Karpas-422 (cell line): ENCODE measurements at places on chromosomes 4 and X.

- DNase-seq: no peak
Measured at GRCh38 chr4:94545296-94545695, 93.6 kb downstream of the PDLIM5 start.

DNA sequence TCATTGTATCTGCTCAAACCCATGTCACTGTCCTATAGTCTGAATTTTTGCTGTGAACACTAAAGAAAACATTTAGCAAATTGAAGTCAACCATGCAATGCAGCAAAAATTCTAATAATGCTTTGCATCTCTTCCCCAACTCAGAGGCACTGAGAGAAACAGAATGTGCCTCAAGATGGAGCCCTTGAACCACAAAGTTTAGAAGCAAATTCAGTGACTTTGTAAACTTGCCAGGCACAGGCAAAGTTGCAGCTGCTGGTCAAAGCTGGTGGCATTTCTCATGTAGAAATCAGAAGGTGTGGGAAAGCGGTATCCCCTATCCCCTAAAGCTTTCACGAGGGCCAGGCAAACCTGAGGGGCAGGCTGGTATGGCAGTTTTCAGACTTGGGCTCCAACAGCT is 121.7 kb upstream of the DIPK2B start:
- DNase-seq: peak; percentile 65

DNA sequence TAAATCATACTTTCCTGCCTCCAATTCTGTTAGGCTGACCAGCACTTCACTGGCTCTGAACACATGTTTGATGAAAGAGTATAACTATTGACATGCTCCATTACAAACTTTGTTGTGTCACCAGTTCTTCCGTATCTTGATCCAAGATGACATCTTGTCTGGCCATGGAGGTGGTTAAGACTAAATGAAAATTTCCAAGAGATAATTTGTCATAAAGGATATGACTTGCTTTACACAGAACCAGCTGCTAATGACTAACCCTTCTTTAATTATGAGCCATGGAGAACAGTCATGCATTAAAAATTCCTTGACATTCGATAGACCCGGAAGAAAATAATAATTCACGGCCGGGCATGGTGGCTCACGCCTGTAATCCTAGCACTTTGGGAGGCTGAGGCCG is 17.7 kb upstream of the N4BP2 start:
- no peak for DNase-seq

GRCh38 chrX:96798982-96799381 is 84.7 kb upstream of the RPA4 start:
- DNase-seq: no peak

DNA sequence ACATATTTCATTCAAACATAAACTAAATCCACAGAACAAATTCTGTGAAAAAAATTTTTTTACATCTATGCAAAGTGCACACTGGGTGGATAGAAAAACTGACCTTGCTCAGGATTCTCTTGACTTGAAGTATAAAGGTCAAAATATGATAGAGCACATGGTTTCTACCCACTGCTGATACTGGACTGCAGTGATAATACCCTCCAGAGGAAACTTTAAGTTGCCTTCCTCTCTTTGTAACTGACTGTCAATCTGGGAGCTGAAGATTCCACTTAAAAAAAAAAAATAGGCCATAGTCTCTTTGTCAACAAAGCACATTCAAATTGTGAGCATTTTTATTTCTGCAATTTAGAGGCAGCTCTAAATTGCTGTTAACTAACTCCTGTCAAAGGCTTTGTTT is 3.2 kb upstream of the AMMECR1 start:
- DNase-seq: no peak

GRCh38 chrX:154351183-154352011 is 23.0 kb downstream of the FLNA start:
- no peak for DNase-seq

- no peak for DNase-seq
Measured at GRCh38 chr4:11596989-11597388, 168.3 kb upstream of the HS3ST1 start.

- DNase-seq: peak; percentile 83
Measured at GRCh38 chr4:112296949-112297880, at the start of gene ALPK1. ALPK1 (plus strand) TSS chr4:112297369.

DNA sequence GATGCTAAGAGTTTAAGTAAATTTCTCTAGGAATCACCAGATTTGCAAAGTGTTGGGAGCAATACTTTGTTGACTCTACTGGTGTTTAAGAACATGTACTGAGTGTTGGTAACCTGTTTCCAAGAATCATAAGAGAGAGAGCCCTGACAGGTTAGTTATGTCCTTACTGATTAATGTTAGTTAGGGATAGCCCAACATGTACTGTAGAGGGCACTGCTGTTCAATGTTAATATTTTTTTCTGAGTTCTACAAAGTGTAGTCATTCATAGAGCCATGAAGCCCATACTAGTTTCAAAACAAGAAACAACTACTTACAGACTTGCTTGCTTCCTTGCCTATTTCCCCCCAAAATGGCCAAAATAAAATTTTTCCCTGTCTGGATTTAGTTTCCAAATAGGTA is 11.9 kb downstream of the TMPRSS11D start:
- peak; percentile 67 for DNase-seq

- no peak for DNase-seq
Measured at GRCh38 chr4:109947457-109947856, 34.8 kb downstream of the EGF start.

- no peak for DNase-seq
Measured at GRCh38 chrX:88605222-88605583, 141.8 kb upstream of the CPXCR1 start.

DNA sequence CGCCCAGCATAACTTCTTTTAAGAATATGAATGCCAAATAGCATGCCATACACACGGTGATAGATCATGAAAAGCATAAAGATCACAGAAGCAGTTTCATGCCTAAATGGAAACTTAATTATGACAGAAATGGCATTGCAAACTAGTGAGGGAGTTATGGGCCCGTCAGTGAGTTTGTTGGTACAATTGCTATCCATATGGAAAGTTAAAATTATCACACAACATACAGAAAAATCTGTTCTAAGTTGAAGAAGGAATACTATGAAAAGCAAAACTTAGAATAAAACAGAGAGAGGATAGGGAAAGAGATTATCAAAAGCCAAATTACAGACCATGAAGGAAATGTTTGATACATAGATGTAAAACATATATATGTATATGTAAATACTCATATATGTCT is 30.2 kb upstream of the RAP1GDS1 start:
- no peak for DNase-seq

- DNase-seq: no peak
Measured at GRCh38 chrX:18676470-18676869, 4.6 kb upstream of the RS1 start.

- no peak for DNase-seq
Measured at GRCh38 chr4:151267104-151267503, 9.9 kb upstream of the PRSS48 start.

GRCh38 chr4:182022909-182023308 is 220.3 kb upstream of the TENM3 start:
- no peak for DNase-seq

DNA sequence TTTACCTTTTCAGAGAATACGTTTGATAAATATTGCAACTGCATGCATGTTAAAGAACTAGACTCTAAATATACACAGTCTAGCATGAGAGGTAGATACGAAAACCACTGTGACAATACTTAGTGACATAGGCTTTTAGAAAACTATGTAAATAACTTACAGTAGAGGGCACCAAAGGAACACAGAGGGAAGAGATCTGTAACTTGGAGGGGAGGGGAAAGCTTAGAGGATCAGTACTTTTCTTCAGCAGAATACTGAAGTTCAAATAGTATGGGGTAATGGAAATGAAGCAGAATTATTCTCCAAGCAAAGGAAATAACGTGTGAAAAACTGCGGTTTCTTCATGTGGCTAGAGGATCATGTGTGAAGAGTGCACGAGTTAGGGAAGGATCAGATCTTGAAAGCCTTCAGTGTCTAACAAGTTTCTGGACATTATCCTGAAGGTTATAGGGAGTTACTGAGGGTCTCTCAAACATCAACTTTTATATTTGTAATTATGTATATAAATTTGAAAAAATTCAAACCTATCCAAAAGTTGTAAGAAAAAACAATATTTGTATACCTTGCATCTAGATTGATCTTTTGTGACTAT is 264.3 kb downstream of the NPFFR2 start:
- peak; percentile 72 for DNase-seq

GRCh38 chr4:57763070-57763469 is 652.9 kb upstream of the IGFBP7 start:
- DNase-seq: no peak

GRCh38 chr4:140092094-140092851 is 61.7 kb downstream of the MAML3 start:
- DNase-seq: no peak

GRCh38 chrX:18886005-18886343 is 97.9 kb downstream of the PHKA2 start:
- no peak for DNase-seq

DNA sequence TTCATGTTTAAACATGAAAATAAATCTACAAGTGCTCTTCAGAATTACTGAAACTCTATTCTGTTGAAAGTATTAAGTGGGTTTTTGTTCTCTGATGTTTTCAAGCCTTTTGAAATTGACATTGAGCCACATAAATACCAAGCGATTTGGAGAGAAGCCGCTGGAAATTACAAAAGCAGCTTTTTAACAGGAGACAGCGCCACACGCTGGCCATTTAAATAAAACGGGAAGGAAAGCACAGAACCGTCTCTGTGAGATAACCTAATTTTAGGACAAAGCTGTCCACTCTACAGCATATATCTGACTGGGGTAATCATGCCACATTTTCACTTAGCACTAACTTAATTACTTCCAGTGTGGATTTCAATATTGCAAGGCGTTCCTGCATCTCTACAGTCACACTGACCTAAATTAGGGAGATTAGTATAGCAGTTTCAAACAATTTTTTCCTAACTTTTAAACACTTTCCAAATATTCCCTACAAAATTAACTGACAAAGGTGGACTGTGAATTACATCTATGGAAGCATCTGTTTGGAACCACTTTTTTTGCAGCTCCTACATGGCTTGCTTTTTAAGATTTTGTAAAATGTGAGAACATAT is 6.8 kb upstream of the ANOS1 start:
- DNase-seq: peak; percentile 84

- no peak for DNase-seq
Measured at GRCh38 chr4:67396008-67396407, 149.3 kb downstream of the CENPC start.

GRCh38 chr4:141759796-141760425 is 123.5 kb downstream of the IL15 start:
- no peak for DNase-seq

DNA sequence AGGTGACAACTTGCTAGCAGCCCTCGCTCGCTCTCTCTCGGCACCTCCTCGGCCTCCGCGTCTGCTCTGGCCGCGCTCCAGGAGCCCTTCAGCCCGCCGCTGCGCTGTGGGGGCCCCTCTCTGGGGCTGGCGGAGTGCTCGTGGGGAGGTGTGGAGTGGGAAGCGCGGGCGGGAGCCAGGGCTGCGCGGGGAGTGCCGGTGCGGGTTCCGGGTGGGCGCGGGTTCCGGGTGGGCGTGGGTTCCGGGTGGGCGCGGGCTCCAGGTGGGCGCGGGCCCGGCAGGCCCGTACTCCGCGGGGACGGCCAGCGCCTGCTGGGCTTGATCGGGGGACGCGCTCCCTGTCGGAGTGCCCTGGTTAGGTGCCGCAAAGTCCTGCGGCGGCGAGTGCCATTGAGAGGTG is 384.3 kb downstream of the GPM6A start:
- no peak for DNase-seq

GRCh38 chr4:74822603-74823002 is 28.3 kb upstream of the BTC start:
- no peak for DNase-seq

DNA sequence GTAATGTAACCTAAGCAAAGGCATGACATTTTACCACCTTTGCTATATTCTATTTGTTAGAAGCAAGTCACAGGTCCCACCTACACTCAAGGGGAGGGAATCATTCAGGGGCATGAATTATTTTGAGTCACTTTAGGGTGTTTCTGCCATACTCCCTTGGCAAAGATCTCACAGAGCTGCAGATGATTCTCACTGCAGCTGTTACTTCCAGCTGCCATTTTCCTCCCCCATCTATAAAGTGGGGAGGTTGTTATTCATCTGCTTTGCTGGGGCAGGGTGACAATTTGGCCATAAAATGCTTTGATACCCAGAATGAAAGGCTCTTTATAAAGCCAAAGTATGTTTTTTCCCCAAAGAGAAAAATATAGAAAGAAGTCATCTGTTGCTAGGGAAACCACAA is 136.5 kb upstream of the SMIM31 start:
- no peak for DNase-seq

DNA sequence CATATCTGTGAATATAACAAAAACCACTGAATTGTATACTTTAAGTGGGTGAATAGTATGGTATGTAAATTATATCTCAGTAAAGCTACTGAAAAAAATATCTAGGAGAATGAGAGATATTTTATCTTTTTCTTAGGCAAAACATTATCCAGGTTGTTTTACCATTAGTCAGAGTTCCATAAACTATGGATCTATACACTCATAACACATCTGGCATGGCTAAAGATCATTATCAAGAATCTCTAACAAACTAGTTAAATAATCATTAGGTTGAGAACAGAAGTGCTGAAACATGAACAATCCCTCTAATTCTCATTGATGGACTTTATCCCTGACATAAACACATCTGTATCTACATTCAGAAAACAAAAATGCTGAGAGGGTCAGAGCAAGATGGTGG is 15.6 kb downstream of the MED14 start:
- no peak for DNase-seq

GRCh38 chr4:81566161-81566591 is 94.5 kb upstream of the RASGEF1B start:
- DNase-seq: no peak

GRCh38 chrX:101564651-101565050 is 14.3 kb downstream of the ARMCX1 start:
- no peak for DNase-seq

GRCh38 chr4:103046416-103047290 is 27.1 kb upstream of the SLC9B1 start:
- DNase-seq: peak; percentile 85

DNA sequence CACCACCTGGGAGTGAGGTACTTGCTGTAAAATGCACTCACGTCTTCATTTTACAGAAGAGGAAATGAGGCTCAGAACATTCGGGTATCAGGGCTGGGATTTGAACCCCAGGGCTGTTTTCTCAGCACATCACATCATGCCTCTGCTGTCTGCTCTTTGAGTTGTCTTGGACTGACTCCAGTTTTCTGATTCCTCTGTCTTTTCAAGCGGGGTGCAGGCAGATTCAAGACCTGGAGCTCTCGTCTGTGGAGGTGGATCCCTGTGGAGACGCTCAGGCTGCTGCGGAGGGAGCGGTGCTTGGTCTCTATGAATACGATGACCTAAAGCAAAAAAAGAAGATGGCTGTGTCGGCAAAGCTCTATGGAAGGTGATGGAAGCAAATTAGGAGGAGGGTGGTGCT is 6.3 kb downstream of the LAP3 start:
- DNase-seq: no peak
